NCI-H1417 (cell line): ENCODE measurements at places on chromosomes 4 and X.

DNA sequence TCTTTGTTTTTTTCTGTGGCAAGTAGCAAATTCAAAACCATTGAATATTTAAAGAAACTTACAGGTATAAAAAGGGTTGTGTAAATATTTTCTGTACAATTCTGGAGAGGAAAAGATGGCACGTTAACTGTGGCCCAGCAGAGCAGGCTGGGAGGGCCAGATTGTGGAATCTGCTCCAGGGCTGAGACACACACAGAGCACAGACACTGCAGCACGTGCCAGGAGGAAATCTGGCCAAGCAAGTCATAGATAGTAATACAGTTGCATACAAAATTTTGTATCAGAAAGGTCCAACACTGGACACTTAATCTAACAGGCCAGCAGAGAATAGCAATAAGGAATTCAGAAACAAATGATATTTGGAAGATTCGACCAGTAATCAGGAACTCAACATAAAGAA lies 763.7 kb downstream of the PDHA2 start:
- no peak for DNase-seq

GRCh38 chr4:190014771-190015537 lies 12.1 kb downstream of the FRG2 start:
- no peak for DNase-seq

DNA sequence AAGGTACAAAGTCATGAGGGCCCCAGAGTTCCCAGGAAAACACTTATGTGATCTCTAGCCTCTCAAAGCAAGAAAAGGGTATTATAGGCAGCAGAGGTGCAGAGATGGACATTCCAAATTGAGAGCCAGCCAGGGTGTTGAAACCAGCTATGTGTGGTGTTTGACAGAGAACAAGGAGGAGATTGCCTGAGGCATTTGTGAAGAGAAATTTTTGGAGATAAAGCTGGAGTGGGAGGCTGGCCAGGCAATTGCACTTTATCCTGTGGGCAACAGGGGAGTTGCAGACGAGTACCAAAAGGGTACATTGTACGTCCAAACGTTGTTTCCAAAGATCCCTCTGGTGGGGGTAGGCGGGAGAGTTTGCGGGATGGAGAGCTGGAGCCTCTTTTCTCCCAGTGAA lies 2.5 kb upstream of the GABRE start:
- no peak for DNase-seq

- DNase-seq: no peak
These were observed 1.2 kb upstream of the ZNF827 start for GRCh38 chr4:145939856-145940255.

GRCh38 chr4:95984081-95984480 lies 144.2 kb downstream of the PDHA2 start:
- no peak for DNase-seq

DNA sequence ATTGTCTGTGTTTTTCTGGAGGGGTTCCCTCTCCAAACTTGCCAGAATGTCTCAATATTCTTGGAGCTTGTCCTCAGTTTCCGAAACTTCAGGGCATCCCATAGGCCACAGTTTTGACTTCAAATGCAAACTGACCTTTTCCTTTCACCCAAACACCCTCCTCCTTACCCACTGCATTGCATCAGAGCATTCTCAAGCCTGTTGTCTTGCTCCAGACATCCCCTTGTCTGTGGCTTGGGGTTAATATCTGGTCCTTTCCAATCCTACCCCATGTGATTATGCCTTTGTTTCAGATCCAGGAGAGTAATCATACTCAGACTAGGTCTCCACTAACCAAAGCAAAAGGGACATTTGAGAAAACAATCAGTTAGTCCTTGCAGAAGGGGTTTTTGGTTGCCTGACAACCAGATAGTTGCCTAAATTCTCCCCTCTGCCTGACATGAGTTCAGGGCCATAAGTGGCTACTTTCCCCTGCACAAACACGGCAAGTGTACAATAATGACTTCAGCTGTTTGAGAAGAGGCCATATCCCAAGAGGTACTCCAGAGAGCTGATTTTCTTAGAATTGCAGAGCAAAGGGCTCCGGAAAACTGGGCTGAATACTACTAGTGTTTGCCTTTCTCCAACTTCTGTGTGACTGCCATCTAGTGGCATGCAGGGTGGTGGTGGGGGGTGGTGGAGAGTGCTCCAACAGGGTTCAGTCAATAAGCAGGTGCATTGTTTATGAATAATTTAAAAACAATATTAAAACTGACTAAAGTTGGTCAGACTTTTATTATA lies 130.2 kb downstream of the CHRDL1 start:
- peak; percentile 66 for DNase-seq

- DNase-seq: no peak
These were observed 81.2 kb upstream of the GPM6B start for GRCh38 chrX:13898083-13898482.

DNA sequence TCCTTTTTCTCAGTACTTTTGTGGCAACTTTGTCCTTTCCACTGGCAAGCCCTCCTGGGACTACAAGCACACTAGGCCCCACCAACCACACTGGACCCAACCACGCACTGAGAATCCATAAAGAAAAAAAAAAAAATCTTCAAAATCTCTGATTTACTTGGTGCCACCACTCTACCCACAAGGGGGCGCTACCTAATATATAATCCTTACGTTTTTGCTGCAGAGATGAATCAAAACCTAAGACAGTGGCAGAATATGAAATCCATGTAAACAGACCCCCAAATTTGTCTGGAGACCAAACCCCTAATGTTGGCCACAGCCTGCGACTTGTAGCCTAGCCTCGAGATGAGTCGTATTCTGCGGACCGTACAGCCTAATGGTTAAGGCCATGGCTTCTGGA lies 63.5 kb upstream of the ARHGAP36 start:
- DNase-seq: peak; percentile 43

- no peak for DNase-seq
These were observed 41.6 kb upstream of the XIAP start for GRCh38 chrX:123818243-123818642.

DNA sequence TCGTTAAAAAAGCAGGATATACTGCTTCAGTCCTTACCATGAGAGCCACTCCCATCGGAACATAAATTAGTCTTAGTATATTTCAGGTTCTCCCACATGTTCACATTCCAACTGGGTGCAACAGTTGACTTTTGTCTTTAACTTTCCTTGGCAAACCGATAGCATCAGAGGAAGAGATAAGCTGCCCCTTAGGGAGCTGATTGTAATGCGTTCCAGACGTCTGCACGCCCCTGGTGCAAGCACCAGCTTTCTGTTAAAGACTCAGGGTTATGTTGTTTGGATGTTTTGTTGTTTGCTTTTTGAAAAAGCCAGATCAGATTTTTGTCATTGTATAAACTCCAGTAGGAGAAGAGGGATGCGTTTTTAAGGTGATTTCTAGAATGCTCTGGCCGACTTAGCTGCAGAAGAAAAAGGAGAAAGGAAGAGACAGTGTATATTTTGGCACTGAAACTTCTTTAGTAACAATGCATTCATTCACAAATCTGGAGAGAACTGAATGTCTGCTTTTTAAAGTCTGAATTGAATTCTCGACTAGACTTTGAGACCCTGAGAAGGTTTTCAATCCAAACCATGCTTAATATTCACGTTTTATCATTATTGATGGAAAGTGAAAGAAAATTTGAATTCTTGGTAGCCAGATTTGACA lies 160.9 kb downstream of the CBR4 start:
- DNase-seq: no peak

- DNase-seq: no peak
These were observed 158.3 kb downstream of the SPCS3 start for GRCh38 chr4:176478076-176478475.

- no peak for DNase-seq
These were observed 625 bp downstream of the RTL9 start for GRCh38 chrX:110359273-110359672.

- no peak for DNase-seq
These were observed 483.2 kb upstream of the DIPK2B start for GRCh38 chrX:45683914-45684313.

DNA sequence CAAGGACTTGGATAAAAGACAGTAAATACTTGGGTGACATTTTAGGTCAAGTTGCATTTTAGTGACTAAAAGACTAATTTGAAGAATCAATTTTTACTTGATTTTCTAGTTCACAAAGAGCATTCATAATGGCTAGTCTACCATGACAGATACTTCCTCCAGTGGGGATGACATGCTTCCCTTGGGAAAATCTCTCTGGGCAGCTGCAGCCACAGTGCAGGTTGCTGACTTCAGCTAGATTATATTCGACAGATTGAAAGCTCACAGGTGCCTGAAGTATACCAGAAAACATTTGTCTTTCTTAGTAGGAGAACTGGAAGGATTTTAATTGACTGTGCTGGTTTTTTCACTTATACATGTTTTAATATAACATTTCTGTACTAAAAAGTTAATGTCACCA lies 209.6 kb upstream of the MAGEB2 start:
- DNase-seq: no peak

DNA sequence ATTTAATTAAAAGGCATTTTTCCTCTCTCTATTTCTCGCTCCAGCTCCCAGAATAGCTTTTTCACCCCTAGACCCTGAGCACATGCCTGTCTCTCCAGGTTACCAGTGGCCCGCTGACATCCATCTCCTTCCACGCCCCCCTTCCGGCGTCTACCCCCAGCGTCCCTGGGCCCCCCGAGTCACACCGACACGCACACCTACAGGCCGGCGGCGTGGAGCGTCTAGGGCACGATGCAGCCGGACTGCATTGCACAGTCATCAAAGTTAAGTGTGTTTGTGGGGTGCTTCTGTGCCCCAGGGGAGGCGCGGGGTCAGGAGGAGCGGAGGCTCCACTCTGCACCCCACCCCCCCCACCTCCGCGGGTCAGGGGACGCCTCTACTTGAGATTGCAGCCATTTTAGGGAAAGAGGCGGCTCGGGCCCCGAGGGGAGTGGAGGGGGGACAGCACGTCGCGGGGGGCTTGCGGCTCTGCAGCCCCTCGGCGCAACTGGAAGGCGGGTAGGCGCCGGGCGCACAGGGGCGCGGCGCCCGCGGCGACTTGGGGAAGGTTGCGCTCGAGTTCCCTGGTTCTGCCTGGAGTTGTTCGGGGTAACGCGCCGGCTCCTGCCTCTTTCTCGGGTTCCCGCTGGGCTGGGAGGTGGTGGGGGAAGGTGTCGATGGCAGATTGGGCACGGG lies 112.7 kb downstream of the DHX15 start:
- peak; percentile 56 for DNase-seq

DNA sequence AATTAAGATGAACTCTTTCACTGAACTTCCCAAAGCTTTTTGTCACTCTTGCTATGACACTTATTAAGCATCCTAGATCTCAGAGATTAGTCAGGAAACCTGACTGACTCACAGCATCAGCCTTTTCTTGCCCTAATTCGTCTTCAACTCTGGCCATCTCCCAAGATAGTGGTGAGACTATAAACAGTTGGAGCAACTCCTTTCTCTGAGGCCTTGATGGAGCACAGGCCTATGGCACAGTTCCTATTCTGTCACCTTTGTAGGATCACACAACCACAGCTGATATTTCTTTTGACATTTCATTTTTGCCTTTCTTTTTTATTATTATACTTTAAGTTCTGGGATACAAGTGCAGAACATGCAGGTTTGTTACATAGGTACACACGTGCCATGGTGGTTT lies 217.6 kb downstream of the PRR32 start:
- no peak for DNase-seq

GRCh38 chr4:58247792-58248191 lies 1137.6 kb upstream of the IGFBP7 start:
- no peak for DNase-seq

GRCh38 chr4:36183232-36183631 lies 61.1 kb downstream of the ARAP2 start:
- no peak for DNase-seq

DNA sequence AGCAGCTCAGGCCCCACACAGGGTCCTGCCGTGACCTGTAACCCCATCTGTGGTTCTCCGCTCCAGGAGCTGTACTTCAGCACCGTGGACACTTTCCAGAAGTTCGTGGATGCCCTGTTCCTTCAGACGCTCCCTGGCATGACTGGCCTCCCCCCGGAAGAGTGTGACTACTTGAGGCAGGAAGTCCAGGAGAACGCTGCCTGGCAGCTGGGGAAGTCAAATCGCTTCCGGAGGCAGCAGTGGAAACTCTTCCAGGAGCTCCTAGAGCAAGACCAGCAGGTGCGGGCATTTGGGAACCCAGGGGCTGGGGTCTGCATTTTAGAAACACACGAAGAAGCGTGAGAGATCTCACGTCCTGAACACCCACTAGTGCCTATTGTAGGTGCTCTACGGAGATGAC lies 72.5 kb downstream of the EVC start:
- DNase-seq: no peak

DNA sequence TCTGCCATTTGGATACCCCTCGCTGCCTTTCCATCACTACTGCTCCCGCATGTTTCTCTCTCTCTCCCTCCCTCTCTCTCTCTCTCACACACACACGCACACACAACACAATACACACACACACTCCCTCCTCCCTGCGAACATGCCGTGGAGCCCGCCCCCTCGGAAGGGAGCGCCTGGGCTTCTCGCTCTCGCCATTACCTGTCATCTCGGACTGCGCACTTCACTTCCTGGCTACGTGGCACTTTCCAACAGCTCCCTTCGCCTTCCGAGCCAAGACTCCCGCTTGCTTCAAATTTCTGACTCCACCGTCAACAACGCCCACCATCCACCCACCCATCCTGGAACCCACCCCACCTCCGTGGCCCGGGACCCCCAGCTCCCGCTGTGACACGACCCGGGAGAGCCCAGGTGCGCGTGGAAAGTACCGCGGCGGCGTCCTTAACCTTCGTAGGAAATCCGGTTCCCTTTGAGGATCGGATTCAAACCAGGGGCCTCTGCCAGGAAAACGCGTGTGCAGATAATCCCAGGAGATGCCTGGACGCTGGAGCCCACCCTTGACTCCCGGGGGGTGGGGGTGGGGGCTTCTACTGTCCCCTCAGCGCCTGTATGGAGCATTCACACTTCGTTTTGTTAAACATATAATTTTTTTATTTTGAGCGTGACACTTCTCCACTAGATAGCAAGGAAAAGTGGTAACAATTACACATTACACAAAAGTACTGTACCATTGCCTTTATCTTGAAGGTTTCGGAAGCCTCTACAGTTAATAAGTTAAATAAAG lies 12.5 kb downstream of the ARX start:
- no peak for DNase-seq

- no peak for DNase-seq
These were observed 181.6 kb downstream of the NAF1 start for GRCh38 chr4:162985131-162985530.

DNA sequence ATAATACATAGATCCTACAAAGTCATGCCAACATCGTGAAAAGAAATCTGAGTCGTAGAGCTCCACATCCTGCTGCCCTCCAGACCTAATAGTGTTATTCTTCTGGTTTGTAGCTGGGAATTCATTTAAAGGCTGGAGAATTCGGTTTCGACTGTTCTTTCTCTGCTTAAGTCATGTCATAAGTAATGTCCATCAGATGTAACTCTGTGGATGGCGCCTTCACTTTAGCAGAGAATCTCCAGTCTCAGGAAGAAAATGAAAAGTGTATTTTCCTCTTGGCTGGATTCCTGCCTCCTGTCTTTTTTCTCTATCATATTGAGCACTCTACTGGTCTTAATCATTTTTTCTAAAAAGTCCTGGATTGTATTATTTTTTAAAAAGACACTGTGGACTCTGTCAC lies 117.0 kb downstream of the PALLD start:
- no peak for DNase-seq

GRCh38 chr4:54277691-54278090 lies 48.6 kb downstream of the PDGFRA start:
- peak; percentile 32 for DNase-seq

- DNase-seq: no peak
These were observed 3.1 kb upstream of the CSN3 start for GRCh38 chr4:70239131-70239883.
